ENCODE measurements at places on chromosomes 3 and 15.

GRCh38 chr3:135075157-135075556, 280.1 kb downstream of the EPHB1 start:
- DNase-seq = no peak

DNA sequence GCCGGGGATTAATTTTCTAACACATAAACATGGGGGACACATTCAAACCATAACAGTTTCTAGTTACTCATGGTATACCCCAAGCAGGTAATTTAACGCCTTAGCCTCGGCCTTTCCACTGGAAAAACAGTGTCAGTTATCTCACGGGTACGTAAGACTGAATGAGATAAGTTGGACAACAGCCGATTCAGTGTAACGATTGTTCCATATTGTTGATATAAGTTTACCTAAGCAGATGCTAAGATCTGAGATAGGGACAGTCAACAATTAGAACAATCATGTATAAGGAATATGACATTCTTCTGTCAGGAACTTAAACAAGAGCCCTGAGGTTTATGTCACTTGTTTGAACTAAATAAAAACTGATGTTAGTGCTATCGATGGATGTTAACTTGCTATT, 130.8 kb downstream of the GHSR start:
- no peak for DNase-seq

DNA sequence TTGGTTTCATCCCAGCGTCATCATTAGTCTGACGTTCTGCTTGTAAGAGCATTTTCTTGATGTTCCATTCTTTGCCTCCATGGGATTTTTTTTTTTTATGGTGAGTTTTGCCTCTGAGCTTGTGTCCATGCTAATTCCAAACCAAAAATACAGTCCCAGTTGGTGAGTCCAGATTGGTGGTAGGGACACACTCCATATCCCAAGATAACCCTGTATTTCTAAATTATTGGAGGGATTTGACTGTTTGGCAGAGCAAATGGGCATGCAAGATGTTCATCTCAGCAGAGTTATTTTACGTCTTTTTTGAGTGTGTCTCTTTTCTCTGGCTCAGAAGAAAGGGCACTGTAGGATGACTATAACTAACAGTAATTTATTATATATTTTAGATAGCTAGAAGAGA, 526.8 kb upstream of the CFAP20DC start:
- DNase-seq = no peak

GRCh38 chr3:179036226-179036625, 35.4 kb downstream of the ZMAT3 start:
- no peak for DNase-seq

DNA sequence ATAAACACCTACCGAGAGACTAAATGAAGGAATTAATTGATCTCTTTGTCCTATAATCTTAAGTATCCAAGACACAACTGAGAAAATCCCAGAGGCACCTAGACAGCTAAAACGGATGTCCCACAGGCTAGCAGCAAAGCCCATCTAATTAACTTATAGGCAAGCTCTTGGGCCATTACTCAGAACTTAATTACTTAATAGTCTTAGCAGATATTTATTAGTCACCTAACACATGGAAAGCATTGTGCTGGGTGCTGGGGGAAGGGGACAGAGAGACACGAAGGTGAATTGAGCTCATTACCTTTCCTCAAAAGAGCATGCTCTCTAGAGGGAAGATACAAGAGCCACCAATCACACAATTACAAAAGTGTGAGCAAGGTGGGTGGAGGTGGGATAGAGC, 189.8 kb upstream of the PROK2 start:
- no peak for DNase-seq

- no peak for DNase-seq
Measured at GRCh38 chr15:90049030-90049429, 47.9 kb downstream of the ZNF710 start.

DNA sequence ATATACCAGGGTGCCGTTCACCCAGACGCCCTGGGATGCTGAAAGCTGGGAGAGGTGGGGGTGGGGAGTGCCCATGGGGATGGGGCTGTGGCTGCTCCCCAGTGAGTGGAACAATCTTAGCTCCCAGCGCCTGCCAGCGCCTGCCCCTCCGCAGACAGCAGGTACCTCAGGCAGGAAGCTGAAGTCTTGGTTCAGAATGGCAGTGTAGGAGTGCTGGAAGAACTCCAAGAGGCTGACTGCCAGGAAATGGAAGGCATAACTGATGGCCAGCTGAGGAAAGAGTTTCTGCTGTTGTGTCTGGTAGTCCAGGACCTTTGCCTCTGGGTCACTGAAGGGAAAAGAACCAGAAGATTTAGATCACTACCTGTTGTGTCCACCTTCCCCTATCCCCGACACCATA, 8.4 kb downstream of the ACOX2 start:
- no peak for DNase-seq

- no peak for DNase-seq
Measured at GRCh38 chr3:182083112-182083511, 371.4 kb downstream of the SOX2 start.

DNA sequence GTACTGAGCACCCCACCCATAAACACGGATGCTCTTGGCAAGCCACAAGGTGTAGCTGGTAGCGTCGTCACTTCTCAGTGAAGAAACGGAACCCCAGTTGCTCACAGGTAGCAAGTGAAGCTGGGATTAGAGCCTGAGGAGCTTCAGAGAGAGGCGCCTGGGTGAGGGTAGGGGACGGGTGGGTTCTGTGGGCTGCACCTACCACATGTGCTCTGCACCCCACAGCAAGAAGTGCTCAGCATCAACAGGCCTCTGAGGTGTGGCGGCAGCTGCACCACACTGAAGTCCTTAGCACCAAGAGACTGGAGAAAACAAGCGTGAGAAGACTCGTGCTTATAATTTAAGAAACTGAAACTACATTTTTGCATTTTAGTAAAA, 9.8 kb downstream of the MAP6D1 start:
- DNase-seq = no peak

DNA sequence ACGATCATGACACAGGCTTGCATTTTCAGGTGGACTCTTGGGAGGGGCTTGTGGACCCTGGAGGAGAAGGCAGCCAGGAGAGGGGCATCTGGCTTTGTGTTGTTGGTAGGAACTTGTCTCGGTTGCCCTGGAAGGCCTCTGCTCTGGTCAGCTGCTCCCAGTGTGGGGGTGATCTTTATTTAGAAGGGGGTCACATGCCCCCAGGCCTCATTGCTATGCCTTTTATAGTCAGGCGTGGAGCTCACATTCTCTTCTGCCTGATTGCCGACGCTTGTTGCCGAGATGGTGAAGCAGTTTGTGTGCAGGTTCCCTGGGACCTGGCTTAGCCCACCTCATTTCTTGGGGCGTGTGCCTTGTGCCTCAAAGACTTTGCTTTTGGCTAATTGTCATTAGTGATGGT, 66.6 kb downstream of the IGF1R start:
- no peak for DNase-seq

- no peak for DNase-seq
Measured at GRCh38 chr15:40407330-40407990, 1.9 kb downstream of the IVD start.

- no peak for DNase-seq
Measured at GRCh38 chr15:67135494-67135893, 70.1 kb downstream of the SMAD3 start.

- DNase-seq = no peak
Measured at GRCh38 chr15:57298843-57299550, 77.3 kb upstream of the CGNL1 start.

DNA sequence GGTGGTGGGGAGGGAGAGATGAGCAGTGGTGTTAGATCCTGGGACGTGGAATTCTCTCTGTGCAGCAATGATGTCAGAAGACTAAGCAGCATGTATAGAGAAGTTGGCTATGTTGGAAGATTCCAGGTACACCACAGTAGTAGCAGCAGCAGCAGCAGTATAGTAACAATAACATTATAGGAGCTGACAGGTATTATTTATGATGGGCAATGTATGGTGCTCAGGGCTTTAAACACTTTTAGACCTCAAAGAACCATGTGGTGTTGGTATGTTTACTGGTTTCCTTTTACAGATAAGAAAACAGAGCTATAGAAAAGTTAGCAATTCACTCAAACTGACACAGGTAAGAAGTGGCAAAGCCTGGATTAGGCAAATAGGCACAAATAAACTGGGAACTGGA, 103.9 kb downstream of the CCNL1 start:
- no peak for DNase-seq

- DNase-seq = peak; percentile 64
Measured at GRCh38 chr3:94115482-94115881, 52.6 kb downstream of the NSUN3 start.

GRCh38 chr3:68306571-68306970, 625.8 kb downstream of the TAFA4 start:
- no peak for DNase-seq

GRCh38 chr15:53437366-53437765, 322.1 kb downstream of the WDR72 start:
- DNase-seq = no peak

- DNase-seq = no peak
Measured at GRCh38 chr15:88385078-88385700, 82.0 kb downstream of the MRPL46 start.

DNA sequence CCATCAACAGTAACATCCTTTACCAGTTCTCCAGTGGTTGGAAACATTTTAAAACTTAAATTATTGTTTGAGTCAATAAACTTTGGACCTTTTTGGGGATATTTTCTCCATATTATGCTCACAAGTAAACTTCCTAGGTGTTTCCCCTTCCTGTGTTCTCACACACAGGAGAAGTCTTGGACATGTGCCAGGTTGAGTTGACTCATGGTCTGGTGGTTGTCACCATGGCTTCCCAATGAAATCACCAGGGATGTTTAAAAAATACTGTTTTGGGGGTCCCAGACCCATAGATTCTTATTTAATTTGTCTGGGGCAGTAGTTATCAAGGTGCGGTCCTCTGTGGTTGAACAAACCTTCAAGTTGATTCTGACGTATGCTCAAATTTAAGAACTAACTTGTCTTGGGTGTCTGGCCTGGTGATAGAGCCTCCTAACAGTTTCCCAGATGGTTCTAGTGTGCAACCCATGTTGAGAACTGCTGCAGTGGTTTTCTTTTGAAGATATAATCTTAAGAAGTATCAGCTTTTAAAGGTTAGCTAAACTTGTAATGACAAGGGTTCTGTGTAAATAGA, 291.8 kb downstream of the EDEM1 start:
- no peak for DNase-seq

- no peak for DNase-seq
Measured at GRCh38 chr15:49490966-49491365, 67.9 kb downstream of the FGF7 start.
